Activated T-helper 1 cell treated with anti-CD3 and anti-CD28 coated beads, Interleukin-2, amount 50 U/mL, for 16 hours (primary cell): ENCODE measurements at places on chromosomes 4 and X.

DNA sequence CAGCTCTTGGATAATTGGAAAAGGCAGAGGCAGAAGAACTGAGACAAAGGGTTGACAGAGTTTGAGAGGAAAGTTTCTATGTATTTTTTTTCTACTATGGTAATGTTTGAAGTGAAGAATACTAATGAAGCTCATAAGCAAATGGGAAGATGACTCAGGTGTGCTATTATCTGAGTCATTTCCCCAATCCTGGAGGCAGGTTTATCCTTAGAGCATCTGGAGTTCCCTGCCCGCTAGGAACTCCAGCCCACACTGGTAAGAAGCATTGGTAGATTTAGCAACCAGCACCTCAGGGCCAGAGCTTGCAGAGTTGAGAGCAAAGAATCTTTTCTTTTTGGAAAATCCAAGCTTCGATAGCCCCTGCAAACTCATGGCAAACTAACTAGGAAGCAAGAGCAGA is 55.2 kb downstream of the DOCK11 start:
- no peak for DNase-seq

GRCh38 chr4:158913766-158914165 is 144.9 kb downstream of the FNIP2 start:
- DNase-seq = no peak

- DNase-seq = no peak
These were observed 102.9 kb upstream of the PGRMC2 start for GRCh38 chr4:128390475-128390996.

- DNase-seq = no peak
These were observed 56.1 kb downstream of the KDR start for GRCh38 chr4:55069248-55069647.

GRCh38 chr4:109574931-109575804 is 15.1 kb downstream of the MCUB start:
- no peak for DNase-seq

DNA sequence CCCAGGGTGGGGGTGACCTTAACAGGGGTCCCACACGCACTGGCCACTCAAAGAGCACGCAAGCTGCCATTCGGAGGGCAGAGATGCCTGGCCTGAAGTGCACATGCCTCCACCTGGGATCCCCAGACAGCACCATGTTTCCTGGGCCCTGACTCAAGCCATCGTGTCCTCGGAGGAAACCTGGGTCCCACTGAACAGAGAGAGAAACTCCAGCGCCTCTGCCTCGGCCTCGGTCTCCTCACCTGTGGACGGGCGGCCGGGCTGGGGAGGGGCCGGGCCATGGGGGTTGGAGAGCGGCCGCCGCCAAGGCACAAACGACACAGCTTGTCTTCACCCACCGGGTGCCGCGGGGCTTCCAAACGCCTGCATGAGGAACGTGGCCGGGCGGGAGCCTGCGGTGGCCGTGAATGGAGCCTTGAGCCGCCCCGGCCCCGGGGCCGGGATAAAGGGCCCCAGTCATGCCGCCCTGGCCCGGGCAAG is 30.0 kb upstream of the FGFR3 start:
- no peak for DNase-seq

DNA sequence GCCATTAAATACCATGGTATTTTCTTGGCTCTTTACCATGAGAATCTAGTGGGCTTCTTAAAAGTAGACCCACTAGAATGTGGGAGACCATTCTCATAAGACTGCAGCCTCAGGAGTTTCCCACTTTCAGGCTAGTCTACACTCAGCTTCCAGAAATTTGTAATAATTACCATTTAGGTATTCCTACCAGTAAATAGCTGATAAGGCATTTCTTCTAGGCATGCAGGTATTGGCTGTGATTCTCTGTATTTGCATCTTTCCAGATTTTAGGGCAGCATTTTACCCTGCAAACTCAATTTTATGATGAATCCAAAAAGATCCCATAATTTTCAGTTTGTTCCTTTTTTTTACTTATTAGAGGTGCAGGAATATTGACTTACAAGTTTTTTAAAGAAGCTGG is 496.6 kb downstream of the TRAM1L1 start:
- no peak for DNase-seq

GRCh38 chr4:184514121-184514988 is 40.0 kb upstream of the IRF2 start:
- DNase-seq = no peak

DNA sequence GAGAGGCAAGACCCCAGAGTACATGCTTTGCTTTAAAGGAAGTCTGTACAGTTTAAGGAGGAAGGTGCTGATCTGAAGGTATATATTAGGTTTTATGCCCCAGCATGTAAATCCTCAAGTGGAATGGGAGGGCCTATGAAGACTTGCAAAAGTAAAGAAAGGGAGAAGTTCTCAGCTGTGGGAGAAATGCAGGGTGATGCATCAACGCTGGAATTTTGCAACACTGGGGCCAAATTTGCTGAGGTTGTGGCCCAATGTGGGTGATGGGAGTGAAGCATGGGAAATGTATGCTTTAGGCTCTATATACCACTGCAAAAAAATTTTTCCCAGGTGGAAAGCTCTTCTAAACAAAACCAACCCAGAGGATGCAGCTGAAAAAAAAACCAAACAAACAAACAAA is 33.8 kb upstream of the GPR174 start:
- no peak for DNase-seq

- no peak for DNase-seq
These were observed 147.3 kb downstream of the GRIA3 start for GRCh38 chrX:123331349-123331748.

GRCh38 chrX:54807524-54808108 is at the start of gene MAGED2:
MAGED2 (plus strand) TSS chrX:54807745; CDS start chrX:54809332, 1,587 bp downstream.
- DNase-seq = peak; percentile 13

- no peak for DNase-seq
These were observed 79.8 kb downstream of the APBB2 start for GRCh38 chr4:41134581-41134980.

DNA sequence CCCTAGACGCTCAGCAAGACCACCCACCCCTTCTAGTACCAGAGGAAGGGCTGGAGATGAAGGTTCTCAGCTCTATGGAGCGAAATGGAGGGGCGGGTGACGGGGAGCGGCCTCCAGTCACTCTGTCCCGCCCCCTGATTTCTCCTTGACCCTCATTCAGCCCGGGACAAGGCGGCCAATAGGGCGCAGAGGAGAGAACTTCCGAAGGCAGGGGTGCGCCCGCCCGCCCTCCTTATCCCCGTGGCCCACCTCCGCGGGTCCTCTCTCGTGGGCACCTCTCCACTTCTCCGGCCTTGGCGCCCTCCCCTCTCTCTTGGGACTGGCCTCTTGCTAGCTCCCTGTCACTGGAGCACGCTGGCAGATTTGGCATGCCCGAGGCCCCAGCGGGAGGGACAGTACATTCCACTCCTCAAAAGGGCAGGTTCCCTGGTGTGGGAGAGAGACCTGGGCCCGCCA is 1.1 kb upstream of the SEPTIN6 start:
- DNase-seq = no peak

- no peak for DNase-seq
These were observed 351.1 kb downstream of the GRXCR1 start for GRCh38 chr4:43243433-43244116.

- no peak for DNase-seq
These were observed 197.2 kb upstream of the NDST4 start for GRCh38 chr4:115310641-115311040.

- no peak for DNase-seq
These were observed 538.7 kb upstream of the SMIM31 start for GRCh38 chr4:164215113-164215741.

DNA sequence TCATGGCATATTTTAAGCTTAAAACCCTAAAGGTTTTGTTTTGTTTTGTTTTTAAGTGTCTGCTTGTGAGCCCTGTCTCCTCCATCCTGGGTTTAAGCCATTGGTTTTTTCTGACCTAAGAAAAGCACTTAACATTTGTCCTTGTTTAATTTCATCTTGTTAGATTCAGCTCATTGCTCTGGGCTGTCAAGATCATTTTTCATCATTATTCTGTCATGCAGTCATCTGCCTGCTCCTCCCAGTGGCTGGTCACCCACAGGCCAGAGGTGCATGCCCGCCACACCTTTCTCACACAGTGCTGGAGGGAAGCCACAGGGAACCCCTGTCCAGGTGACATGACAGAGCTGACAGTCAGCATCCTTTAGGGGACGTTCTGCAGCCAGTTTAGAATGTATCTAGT is 11.7 kb upstream of the REELD1 start:
- DNase-seq = no peak

- peak; percentile 15 for DNase-seq
These were observed 32.1 kb upstream of the MTNR1A start for GRCh38 chr4:186587416-186588018.

GRCh38 chr4:184255361-184255760 is 37.7 kb upstream of the ENPP6 start:
- DNase-seq = no peak

GRCh38 chr4:25433966-25434827 is 57.1 kb downstream of the ANAPC4 start:
- DNase-seq = no peak

DNA sequence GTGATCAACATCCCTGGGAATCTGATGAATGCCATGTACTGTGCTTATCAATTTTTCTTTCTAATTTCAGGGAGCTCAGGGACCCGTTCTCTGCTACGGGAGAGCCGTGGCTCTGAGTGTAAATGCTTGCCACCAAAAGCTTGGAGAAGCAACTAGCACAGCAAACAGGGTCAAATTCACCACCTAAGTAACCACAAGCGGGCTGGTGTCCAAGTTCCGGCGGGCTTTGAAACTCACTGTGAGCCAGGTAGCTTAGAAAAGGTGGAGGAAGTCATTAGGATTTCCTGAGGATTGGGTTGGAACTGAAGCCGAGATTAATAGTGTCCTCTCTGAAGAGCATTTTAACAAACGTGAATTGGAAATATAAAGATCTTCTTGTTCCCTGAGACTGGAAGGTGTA is 87.2 kb downstream of the CLDN34 start:
- no peak for DNase-seq

DNA sequence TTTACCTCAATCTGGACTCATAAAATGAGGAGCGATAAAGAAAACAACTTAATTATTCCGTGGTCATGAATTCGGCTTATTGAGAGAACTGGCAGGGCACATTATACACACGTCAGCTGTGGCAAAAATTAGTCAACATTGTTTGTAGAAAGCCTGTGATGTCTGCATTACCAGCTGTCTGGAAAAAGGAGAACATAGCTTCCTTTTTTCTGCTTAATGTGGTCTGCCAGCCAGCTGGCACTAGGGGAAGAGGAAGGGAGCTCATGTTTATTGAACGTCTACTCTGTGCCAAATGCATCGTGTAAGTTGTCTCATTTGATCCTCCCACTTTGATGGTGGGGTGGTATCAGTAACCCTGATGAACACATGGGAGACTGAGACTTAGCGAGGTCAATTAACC is 367.6 kb downstream of the ARHGAP24 start:
- DNase-seq = no peak

GRCh38 chrX:154383359-154384283 is 4.5 kb downstream of the EMD start:
- DNase-seq = no peak

DNA sequence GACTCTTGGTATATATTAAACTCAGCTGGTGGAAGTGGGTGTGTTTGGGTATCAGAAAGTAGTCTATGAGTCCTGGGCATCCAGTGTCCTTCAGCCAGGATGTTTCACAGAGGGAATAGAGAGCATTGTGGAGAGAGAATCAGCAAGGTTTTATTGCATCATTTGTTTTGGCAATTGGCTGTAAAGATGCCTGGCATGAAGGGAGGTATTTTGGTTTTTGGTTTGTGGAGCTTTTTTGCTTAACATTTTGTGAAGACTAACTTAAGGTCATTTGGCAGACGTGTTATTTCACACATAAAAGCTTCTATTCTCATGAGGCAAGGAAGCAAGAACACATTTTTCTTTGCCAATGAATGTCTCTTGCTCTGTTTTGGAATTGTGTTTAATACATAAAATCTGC is 71.1 kb downstream of the DCLK2 start:
- DNase-seq = no peak

GRCh38 chr4:18689308-18690115 is 668.0 kb upstream of the LCORL start:
- DNase-seq = no peak

GRCh38 chrX:155755706-155756337 is 125.3 kb upstream of the VAMP7 start:
- no peak for DNase-seq
